ENCODE measurements at places on chromosomes 1 and 21.

- DNase-seq: no peak
Observed at GRCh38 chr1:110259770-110260169, 49.7 kb downstream of the KCNC4 start.

- no peak for DNase-seq
Observed at GRCh38 chr1:16617778-16618580, 4.6 kb upstream of the NBPF1 start.

DNA sequence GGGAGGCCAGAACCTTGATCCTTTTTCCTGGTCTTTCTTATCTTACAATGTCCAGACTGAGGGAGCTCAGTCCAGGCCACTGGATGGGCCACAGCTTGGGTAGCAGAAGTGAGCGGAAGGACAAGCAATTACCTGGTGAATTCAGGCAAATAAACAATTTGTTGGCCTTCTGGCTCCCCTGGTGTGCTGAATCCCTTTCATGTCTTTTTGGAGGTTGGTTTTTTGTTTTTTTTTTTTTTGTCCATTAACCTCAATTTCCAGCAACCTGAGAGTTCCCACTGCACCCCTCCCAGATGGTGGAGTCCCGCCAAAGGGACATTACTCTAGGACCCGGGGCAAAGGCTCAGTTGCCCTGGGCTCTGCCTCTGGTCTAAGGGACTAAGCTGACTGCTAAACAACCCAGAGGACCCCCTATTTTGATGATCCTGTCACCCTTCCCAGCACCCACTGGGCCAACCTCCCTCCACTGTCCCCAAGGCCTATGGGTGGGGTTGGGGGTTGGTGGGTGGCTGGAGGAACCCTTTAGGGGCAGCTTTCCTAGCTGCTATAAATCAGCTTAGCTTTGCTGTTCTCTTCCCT is 85.5 kb downstream of the KCND3 start:
- no peak for DNase-seq

DNA sequence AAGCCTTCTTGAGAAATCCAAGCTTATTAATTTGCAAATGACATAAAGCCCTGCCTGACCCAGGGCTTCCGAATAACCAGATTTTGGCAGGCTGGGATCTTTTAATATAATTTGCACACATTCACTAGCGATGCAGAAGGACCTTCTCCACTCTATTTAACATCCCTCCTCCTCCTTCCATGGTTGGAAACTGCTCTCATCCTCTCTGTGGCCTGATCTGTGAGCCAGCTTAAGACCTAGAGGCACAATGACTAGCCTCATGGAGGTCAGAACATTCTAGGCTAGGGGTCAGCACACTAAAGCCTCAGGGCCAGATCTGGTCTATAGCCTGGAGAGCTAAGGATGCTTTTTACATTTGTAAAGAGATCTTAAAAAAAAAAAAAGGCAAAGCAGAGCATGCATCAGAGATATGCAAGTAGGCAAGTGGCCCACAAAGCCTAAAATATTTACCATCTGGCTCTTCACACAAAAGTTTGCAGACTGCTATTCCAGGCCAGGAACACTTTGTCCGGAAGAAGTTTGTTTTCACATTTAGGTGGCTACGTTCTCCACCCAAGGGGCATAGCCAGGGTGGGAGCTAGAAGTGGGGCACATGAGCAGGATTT is 138.2 kb upstream of the HMGB4 start:
- DNase-seq: no peak

- no peak for DNase-seq
Observed at GRCh38 chr1:103945774-103946173, 196.1 kb downstream of the AMY1C start.

- DNase-seq: no peak
Observed at GRCh38 chr1:187928696-187929095, 1099.9 kb downstream of the PLA2G4A start.

DNA sequence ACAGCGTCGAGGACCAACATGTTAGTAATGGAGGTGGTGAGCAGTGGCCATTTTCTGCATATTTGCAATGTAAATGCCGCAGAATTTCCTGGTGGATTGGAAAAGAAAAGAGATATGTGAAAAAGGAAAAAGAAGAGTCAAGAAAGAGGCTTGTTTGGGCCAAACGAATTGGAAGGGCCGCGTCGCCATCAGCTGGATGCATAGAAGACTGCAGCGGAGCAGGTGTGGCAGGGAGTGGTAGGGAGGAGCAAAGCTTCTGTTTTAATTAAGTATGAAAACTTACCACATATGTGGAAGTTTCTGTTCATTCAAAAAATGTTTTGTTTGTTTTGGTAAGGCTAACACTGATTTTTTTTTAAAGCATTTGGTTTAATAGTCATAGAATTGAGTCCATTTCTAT is 690.7 kb downstream of the NCAM2 start:
- peak; percentile 53 for DNase-seq

DNA sequence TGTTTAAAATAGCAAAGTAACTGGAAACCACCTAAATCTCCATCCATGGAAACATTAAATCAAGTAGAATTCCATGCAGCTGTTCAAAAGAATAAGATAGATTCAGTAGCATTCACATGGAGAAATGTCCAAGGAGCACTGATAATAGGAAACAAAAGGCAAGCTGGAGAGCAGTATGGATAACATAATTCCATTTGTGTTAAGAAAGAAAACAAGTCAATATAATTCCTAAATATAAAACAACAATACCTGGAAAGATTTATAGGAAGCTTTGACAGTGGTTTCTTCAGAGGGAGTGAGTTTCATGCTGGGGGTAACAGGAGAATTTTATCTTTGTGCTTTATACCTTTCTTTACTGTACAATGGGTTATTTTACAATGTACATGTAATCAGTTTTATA is 36.6 kb upstream of the EPS8L3 start:
- DNase-seq: no peak

- no peak for DNase-seq
Observed at GRCh38 chr1:76294482-76295194, 220.1 kb downstream of the ST6GALNAC3 start.

DNA sequence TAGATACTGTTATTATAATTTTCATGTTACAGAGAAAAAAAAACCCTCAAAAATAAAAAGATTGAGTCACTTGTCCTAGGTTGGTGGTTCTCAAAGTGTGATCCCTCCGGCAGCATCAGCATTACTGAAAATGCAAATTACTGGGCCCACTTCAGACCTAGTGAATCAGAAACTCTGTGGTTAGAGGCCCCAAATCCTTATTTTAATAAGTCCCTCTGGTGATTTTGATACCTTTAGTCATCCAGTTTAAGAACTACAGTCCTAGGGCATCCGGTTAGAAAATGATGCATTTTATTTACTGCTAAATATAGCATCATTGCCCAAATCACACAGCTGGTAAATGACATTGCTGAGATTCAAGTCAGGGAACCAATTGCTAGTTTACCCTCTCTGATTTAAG is 203.7 kb upstream of the RUNX1 start:
- peak; percentile 89 for DNase-seq

DNA sequence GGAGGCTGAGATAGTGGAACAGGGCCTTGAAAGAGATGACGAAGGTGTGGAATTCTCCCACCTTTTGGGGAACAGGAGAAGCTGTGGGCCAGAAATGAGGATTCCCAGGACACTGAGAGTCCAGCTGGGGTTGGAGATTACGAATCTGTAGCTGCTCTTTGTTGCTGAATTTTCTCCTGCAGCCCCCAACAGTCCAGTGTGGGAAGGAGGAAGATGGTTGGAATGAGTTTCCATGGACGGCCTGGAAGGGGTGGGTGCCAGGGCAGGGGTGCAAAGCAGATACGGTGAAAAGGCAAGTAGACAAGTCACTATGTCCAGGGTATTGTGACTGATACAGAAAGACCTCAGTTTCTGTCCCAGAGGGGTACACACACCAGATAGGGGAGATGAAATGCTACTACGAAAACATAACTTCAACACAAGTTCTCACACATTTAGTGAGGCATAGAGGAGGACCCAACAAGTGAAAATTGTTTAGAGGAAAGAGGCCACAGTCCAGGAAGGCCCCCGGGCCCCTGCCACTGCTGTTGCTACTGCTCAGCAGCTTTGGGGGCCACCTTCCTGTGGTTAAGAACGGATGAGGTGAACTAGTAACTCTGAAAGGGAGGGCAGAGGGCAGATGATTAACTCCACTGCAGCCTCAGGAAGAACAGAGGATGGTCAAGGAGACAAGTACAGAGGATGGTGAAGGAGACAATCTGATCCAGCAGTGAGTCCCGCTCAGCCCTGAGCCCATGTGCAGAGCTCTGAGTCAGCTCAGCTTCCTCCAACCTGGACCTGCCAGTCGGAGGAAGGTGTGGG is 7.3 kb downstream of the CD244 start:
- no peak for DNase-seq

DNA sequence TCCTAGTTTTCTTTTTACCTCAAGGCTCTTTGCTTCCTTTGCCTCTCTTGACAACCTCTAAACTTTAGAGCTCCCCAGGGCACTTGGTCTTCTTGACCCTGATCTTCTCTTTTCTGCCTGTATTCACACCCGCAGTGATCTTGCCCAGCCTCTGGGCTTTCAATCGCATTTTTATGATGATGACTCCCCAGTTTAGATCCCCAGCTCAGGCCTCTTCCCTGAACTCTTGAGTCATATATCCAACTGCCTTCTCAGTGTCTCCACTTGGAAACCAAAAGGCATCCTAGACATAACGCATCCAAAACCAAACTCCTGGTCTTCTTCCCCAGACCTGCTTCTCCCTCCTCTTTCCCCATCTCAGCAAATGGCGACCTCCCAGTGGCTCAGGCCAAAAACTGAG is 6.5 kb downstream of the STUM start:
- DNase-seq: no peak

GRCh38 chr1:88698140-88698539 is 14.1 kb downstream of the PKN2 start:
- no peak for DNase-seq

- DNase-seq: no peak
Observed at GRCh38 chr1:14313731-14314431, 284.6 kb upstream of the KAZN start.

- DNase-seq: peak; percentile 46
Observed at GRCh38 chr1:119554183-119554582, 47.2 kb downstream of the HSD3B1 start.

DNA sequence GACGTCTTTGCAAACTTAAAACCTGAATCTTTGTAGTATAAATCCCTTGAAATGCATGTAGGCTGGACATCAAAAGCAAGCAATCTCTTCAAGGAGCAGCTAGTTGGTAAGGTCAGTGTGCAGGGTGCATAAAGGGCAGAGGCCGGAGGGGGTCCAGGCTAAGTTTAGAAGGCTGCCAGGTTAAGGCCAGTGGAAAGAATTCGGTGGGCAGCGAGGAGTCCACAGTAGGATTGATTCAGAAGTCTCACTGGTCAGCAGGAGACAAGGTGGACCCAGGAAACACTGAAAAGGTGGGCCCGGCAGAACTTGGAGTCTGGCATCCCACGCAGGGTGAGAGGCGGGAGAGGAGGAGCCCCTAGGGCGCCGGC is 390 bp upstream of the PCSK9 start:
- no peak for DNase-seq

DNA sequence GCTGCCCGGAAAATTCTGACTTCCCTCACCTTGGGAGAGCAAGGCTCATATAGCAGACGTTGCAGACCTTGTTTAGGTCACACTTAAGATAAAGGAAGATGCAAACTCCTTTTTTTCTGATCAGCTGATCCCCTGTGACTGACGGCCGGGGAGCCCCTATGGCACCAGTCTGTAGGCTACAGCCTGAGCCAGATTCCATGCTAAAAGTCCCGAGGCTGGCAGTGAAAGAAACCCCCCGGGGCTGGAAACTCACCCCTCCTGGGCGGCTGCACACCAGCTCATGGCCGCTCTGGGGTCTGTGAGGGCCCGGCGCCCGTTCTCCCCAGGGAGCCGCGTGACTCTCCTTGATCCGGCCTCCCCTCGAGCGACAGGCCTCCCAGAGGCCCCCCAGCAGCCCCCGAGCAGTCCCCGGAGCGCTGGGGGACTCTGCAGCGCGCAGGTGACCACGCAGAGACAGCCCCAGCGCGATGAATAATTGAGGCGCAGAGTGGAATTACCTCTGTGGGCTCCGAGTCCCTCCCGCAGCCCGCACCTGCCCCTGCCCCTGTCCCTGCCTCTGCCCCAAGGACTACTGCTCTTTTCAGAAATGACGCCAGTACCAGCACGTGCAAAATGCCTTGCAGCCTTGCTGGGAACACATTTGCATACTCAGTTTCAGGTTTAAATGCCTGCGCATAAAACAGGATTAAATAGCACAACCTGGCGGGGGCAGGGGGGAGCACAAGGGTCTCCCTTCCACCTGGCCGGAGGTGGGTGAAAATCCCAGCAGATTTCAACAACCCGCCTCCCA is 62.6 kb upstream of the CLDN14 start:
- DNase-seq: no peak

DNA sequence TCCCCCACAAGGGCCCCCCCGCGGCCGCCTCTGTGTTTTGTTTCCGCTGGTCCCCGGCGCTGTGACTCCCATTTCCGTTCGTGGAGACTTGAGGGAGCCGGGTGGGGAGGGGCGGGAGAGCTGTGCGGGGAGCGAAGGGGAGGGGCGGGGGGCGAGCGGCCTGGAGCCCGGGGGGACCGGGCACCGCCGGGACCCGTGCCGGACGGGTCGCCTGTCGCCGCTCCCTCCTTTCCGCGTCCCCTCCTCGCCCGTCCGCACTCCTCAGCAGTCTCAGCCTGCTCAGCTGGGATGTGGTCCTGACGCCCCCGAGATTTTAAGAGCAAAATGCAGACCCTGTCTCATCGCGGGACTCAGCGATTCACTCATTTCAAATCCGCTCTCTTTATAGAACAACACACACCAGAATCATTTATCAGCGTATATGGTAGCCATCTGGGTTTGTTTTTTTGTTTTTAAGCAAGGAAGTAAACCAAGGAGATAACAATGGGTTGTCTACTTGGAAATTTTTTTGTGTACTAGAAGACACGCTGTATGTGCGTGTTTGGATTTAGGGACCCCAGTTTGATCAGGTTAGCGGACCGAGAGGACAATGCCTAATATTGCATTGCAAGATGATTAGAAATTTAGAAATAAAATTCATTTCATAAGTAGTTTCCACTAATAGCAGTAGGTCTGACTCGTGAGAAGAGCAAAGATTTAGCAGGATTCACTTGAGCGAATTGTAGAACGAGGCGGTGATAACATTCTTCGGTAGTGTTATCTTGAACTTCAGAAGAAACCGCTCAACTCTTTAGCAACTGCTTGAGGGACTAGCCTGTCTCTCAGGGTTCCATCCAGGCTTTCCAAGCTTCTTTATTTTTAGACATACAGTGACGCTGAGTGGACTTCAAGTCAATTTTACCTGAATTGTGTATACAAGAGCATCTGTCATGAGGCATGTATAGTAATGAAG is 1.1 kb downstream of the GABPA start:
- DNase-seq: peak; percentile 90

- DNase-seq: peak; percentile 63
Observed at GRCh38 chr1:207868251-207868773, 42.6 kb downstream of the CD34 start.

- no peak for DNase-seq
Observed at GRCh38 chr1:168497376-168497950, 46.3 kb downstream of the XCL2 start.

GRCh38 chr1:95475686-95476457 is 241.9 kb downstream of the RWDD3 start:
- DNase-seq: no peak

- DNase-seq: no peak
Observed at GRCh38 chr1:234776876-234777855, 167.2 kb upstream of the IRF2BP2 start.

DNA sequence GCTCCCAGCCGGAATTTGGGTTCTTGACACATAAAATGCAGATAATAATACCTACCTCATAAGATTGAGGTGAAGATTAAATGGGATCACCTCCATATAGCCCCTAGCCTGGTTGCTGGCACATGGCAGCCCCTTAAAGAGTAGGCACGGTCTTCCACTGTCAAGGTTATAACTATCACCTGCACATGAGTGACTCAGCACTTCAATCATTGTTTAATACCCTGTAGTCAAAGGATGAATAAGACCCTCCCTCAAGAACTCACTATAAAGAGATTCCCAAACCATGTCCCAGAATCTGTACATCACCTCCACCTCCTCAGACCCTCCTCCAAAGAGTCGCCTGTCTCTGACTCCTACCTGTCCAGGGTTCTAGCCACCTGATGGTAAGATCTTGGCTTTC is 6.5 kb upstream of the LMNA start:
- DNase-seq: no peak
